ENCODE measurements at places on chromosomes 4 and X.

GRCh38 chr4:183770906-183771305 is 111.8 kb downstream of the TRAPPC11 start:
- DNase-seq, result no peak

GRCh38 chr4:30396772-30397475 is 323.2 kb upstream of the PCDH7 start:
- DNase-seq, result peak; percentile 1

- DNase-seq, result no peak
Observed at GRCh38 chr4:38236503-38236902, 276.3 kb downstream of the PTTG2 start.

GRCh38 chrX:85244450-85245211 is 840 bp downstream of the ZNF711 start:
- DNase-seq, result peak; percentile 4

DNA sequence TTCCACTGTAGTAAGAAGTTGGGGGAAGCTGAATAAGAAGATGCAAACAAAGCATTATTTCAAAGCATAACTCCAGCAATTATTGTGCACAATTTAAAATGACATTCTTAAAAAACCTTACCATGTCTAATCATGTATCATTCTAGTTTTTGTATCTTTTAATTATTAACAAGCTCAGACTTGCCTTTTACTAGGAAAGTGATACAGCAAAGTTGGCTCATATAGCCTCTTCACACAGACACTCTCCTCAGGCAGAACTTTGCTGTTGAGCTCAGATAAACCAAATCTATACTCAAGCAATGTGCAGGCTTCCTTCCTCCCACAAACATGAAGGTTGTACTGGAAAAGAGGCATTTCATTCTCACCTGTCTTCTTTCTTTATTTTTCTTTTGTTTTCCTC is 358.7 kb upstream of the EMCN start:
- DNase-seq, result no peak
